ENCODE measurements at places on chromosomes 6 and 20.

GRCh38 chr6:128172752-128173682, 272.2 kb upstream of the THEMIS start:
- DNase-seq: peak; percentile 71

GRCh38 chr6:149128489-149129145, 188.9 kb upstream of the TAB2 start:
- no peak for DNase-seq

DNA sequence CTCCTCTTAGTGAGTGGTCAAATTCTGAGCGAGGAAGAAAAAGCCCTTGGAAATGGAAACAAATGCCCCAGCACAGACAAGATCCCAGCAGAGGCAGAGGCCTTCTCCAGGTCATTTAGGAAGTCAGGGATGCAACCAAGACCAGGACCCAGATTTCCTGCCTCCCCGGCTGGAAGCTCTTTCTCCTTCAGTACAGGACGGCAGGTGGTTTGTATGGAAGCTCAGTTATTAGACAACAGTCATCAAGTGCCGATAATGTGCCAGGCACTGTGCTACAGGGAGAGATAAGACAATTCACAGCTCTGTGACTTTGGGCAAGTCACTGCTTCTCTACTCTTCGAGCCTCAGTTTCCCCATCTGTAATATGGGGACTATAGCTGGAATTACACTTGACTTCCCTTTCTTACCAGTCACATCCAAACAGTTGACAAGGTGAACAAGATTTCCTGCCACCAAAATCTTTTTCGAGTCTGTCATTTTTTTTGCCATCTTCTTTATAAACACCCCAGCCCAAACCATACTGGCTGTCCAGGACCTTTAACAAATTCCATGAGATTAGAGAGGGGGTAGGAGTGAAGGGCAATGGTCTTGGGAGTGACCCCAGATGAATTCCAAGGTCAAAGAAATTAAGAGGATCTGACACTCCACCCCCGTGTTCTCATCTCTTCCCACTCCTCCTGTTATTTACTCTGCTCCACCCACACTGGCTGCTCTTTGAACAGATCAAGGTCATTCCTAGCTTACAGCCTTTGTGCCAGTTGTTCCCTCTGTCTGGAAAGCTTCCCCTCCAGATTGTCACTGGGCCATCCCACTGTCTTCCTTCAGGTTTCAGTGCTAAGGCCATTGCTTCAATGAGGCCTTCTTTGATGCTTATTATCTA, 6.0 kb downstream of the MMP9 start:
- DNase-seq: no peak

GRCh38 chr6:42029881-42030280, 20.4 kb upstream of the TAF8 start:
- DNase-seq: no peak

DNA sequence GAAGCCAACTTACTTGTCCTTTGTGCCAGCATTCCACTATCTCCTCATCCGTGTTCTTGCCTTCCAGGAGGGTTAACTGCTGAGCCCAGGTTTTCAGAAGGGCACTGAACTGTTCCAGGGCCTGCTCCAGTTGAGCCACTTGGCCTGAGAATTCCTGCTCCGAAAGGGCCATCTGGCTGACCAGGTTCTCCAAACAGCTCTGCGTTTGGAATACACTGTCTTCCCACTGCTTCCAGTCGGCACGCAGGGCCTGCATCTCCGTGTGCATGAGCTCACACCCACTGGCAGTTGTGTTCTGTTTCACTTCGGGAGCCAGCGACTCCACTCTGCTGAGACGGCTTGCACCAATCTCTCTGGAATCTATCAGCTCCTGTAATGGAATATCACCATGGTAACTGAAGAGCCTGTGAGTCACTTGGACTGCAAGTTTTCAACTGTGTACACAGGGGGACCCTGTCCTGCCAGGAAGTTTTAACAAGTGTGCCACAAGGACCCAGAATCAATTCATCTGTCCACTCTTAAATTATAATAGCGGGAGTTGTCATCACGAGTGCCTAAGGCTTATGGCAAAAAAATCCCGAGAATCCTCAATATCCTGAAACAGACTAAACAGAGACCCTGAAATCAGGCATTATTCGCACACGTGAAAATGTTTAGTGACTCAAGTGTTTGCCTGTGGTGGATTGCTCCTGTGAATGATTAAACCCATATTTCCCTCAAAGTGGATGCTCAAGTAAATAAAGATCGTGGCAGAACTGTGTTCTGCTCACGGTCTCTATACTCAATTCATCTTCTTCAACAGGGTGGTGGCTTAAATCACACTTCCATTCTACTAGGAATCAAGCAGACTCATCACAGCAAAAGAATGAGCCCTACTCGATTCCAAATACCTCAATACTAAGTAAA, 255.9 kb downstream of the SYNE1 start:
- peak; percentile 74 for DNase-seq

- DNase-seq: no peak
Observed at GRCh38 chr6:108777536-108777935, 70.7 kb upstream of the ARMC2 start.

- DNase-seq: peak; percentile 71
Observed at GRCh38 chr6:28648035-28648877, 122.6 kb downstream of the GPX5 start.
